ENCODE measurements at places on chromosomes 6 and 20. TPM values are rescaled to one million over a fixed set of nuclear protein-coding genes. Genes with fewer than 3 reads are reported as not detected.

- DNase-seq: no peak
These were observed 46.2 kb upstream of the NFATC2 start for GRCh38 chr20:51588762-51589161.

DNA sequence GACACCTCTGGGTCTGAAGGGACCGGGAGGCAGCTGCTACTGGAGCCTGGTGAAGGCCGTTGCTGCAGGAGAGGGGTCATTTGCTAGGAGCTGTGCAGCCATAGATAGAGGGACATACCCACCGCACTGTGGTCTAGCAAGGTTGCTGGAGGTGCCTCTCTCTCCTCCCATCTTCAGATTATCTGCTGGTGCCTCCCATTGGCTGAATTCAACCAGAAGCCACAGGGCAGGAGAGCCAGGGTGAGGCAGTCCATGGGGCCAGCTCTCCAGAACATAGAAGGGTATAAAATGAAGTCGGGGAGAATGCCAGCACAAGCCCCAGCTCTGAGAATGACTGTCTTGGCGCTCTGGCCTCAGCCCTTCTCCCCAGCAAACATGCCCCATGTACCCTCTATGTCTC lies 98.0 kb downstream of the VEGFA start:
- no peak for DNase-seq

- DNase-seq: no peak
These were observed 16.7 kb downstream of the TULP4 start for GRCh38 chr6:158328952-158329351.

GRCh38 chr20:16007164-16007563 lies 566.1 kb downstream of the KIF16B start:
- DNase-seq: no peak

GRCh38 chr6:55776113-55776512 lies 99.3 kb downstream of the BMP5 start:
- DNase-seq: no peak

DNA sequence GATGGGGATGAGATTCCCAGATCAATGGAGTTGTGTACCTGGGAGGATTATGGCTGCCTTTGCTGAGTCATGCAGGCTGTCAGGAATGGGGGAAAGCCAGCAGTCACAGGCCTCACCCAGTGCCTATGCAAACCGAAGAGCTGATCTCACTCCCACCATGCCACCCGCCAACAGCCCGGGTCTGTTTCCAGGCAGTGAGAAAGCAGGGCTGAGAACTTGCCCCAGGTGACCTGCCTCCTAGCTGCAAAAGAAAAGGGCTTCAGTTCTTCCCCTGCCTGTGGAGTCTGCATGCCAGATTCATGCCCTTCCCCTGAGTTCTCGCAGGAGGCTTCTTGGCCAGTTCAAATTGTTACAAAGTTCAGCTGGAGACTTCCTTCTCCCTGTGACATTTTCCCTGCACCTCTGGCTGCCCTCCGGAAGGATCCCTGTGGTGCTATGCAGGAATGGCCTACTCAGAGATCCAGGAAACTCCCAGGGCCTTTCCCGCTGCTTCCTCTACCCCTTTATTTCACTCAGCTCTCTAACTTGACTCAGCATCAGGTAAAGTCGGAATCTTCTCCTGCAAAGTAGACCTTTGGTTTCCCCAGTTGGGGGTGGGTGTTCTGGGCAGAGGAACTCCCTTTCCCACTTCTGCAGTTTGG lies 71.5 kb upstream of the B3GAT2 start:
- no peak for DNase-seq

- DNase-seq: no peak
These were observed 49.3 kb downstream of the TBC1D7 start for GRCh38 chr6:13278991-13279390.

GRCh38 chr6:95240514-95240913 lies 336.8 kb upstream of the MANEA start:
- DNase-seq: no peak

DNA sequence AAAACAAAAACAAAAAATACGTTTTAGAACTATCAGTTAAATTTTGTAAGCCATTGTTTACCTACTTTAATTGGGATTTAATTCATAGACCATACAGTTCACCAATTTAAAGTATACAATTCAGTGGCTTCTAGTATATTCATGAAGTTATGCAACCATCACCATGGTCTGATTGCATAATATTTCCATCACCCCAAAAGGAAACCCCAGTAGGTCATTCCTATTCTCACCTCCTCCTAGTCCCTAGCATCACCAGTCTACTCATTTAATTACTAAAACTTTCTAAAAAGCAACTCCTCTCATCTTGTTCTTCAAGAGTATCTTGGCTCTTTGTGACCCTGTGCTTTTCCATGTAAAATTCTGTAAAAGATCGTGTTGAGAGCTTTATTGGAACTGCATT lies 60.2 kb downstream of the ASXL1 start:
- DNase-seq: no peak

DNA sequence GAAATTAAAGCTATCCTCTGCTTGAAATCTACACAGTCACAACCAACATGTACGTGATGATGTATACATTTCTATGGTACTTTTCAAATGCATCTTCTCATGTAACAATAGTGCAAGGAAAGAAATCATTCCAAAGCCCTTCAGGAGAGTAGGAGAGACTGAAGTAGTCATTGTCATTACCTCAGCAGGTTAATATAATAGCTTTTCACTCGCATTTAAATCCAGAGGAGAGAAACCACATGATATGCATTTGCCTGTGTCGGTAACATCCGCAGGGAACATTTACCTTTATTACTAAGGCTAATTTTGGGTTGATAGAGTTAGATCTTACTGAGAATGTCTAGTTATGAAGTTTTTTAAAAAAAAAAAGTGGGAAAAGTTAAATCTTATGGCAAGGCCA lies 186.6 kb upstream of the DTNBP1 start:
- DNase-seq: no peak

- no peak for DNase-seq
These were observed 1.2 kb downstream of the LMBRD1 start for GRCh38 chr6:69795469-69796072.

DNA sequence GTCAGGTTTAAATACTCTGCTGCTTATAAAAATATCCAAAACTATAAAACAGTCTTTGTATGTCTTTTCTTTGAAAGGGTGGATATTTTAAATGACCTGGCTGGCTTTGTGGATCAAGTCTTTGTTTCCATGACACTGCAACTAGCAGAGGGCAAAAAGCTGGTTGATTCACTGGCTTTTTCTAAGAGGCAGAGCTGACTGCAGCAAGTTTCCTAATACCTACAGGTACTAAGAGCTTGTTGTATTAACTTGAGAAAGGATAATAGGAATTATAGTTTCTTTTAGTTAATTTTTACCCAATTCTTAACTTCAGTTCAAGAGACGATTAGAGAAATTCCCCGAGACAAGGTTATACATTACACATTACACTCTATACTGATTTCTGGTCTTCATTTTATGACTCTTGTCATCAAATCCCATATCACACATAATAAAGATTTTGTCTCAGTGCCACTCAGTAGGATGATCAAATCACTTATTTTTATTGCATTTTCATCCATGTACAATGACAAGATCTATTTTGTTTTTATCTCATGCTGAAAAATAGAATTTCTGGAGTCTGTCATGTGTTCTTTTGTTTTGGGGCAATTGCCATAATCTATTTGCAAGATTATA lies 120.1 kb upstream of the RIMS1 start:
- no peak for DNase-seq

- DNase-seq: no peak
These were observed 49.8 kb downstream of the ZDHHC14 start for GRCh38 chr6:157430834-157431233.

GRCh38 chr20:13220194-13220903 lies 725 bp upstream of the ISM1 start:
- peak; percentile 45 for DNase-seq

- DNase-seq: no peak
These were observed 34.7 kb upstream of the ASCC3 start for GRCh38 chr6:100915876-100916275.

DNA sequence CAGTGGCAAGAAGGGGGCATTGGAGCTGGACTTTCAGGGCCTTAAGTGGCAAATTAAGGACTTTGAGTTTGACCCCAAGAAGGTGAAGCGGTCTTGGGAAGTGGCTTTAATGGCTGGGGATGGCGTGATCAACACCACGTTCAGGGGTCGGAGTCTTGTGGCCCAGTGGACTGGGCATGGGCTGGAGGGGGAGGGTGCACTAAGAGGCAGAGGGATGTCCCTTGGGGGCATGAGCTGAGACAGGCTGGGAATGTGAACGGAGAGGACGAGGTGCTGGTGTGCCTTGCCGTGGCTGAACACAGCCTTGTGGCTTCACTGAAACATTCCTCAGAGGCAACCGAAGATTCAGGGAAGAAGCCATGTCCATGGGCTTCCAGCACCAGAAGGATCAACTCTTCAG lies 227.0 kb downstream of the SYNDIG1 start:
- no peak for DNase-seq

DNA sequence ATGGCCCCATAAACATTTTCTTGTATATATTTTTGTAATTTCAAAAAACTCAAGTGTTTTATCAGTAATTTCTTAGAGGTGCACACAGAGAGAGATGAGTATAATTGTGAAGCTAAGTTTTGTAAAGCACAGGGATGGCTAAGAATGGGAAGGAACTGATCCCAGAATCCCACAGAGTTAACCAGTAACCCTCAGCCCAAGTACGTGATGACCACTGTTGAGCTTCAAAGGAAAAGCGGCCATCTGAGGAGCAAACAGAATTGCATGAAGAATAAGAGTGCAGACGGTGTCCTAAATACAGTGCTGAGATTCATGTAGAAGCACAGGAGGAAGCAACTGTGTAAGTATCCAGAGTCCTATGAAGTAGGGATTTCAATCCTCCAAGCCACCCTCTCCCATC lies 28.1 kb upstream of the HLA-C start:
- no peak for DNase-seq

GRCh38 chr6:113953346-113953745 lies 17.6 kb downstream of the HDAC2 start:
- DNase-seq: no peak

DNA sequence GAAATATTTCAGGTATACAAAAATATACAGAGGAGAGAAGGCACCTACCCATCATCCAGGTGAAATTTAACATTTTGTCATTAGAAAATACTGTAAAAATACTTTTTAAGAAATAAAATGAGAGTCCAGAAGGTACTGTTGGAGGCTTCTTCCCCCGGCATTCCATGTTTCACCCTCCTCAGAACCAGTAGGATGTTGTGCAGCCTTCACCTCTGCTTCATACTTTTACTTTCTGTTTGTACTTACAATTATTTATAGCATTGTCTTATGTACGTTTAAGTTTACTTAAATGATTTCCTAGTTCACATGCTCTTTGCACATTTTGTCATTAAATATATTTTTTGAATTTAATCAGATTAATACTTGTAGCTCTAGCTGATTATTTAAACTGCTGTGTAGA lies 30.9 kb downstream of the TMEM200A start:
- DNase-seq: no peak

GRCh38 chr20:49786196-49786595 lies 26.4 kb upstream of the SLC9A8 start:
- DNase-seq: no peak

DNA sequence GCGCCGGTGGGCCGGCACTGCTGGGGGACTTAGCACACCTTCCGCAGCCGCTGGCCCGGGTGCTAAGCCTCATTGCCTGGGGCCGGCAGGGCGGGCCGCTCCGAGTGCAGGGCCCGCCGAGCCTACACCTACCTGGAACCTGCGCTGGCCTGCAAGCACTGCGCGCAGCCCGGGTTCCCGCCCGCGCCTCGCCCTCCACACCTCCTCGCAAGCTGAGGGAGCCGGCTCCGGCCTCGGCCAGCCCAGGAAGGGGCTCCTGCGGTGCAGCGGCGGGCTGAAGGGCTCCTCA lies 10.7 kb upstream of the MPC1 start:
- DNase-seq: no peak

DNA sequence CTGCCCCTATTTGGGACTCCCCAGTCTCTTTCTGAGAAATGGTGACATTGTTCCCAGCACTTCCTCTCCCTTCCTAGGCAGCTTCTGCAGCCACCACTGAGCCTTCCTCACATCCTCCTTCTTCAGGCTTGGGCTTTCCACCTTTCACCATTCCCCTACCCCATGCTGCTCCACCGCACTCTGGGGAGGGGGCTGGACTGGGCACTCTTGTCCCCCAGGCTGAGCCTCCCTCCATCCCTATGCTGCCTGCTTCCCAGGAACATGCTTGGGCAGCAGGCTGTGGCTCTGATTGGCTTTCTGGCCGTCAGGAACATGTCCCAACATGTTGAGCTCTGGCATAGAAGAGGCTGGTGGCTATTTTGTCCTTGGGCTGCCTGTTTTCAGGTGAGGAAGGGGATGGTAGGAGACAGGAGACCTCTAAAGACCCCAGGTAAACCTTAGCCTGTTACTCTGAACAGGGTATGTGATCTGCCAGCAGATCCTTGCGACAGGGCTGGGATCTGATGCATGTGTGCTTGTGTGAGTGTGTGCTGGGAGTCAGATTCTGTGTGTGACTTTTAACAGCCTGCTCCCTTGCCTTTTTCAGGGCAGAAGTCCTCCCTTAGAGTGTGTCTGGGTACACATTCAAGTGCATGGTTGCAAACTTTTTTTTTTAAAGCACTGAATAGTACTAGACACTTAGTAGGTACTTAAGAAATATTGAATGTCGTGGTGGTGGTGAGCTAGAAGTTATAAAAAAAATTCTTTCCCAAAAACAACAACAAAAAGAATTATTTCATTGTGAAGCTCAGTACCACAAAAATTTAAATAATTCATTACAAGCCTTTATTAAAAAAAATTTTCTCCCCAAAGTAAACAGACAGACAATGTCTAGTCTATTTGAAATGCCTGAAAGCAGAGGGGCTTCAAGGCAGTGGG lies 2.1 kb upstream of the CDKN1A start:
- DNase-seq: no peak

GRCh38 chr20:9032758-9033157 lies 36.1 kb upstream of the PLCB4 start:
- no peak for DNase-seq

DNA sequence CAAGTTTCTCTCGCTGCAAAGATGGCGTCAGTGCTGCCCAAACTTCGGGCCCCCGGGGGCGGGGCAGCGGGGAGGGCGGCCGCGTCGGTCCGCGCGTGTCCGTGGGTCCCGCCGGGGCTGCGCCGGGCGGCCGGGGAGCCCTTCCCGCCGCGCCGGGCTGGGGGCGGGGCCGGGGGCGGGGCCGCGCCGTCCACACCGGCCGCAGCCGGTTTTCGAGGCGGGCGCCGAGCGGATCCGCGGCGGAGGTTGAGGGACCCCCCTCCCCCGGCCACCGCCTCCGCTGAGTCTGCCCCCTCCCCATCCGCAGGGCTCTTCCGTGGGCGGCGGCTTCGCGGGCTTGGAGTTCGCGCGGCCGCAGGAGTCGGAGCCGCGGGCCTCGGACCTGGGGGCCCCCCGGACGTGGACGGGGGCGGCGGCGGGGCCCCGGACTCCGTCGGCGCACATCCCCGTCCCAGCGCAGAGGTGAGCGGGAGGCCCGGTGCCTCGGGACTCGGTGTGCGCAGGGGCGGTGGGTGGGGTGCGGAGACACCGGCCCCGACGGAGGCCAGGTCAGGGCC lies 572 bp downstream of the SLC2A4RG start:
- DNase-seq: peak; percentile 36

GRCh38 chr6:85460154-85460920 lies 10.5 kb downstream of the NT5E start:
- DNase-seq: no peak

Gene JAG1
- polyA plus RNA-seq: 52.7 TPM

Gene CLDN20
- polyA plus RNA-seq: 2.3 TPM

Gene ADAT2
- polyA plus RNA-seq: 38.8 TPM

Gene ZNF311
- 5.3 TPM for polyA plus RNA-seq

Gene TREML2
- polyA plus RNA-seq: 0.23 TPM

Gene STMND1
- polyA plus RNA-seq: 1.2 TPM

Gene BPIFB6
- polyA plus RNA-seq: not detected

Gene RIOK1
- 32.6 TPM for polyA plus RNA-seq

Gene ELOVL4
- 1.1 TPM for polyA plus RNA-seq

Gene SMOC2
- 11.4 TPM for polyA plus RNA-seq

Gene TFAP2D
- not detected for polyA plus RNA-seq

Gene RAD21L1
- not detected for polyA plus RNA-seq

Gene AVP
- not detected for polyA plus RNA-seq

Gene ZNF341
- 3.0 TPM for polyA plus RNA-seq

Data from right lung (tissue), 10 donors.